Natural killer cell (primary cell): ENCODE measurements at places on chromosomes 4 and X. TPM values are rescaled to one million over a fixed set of nuclear protein-coding genes. Genes with fewer than 3 reads are reported as not detected.

DNA sequence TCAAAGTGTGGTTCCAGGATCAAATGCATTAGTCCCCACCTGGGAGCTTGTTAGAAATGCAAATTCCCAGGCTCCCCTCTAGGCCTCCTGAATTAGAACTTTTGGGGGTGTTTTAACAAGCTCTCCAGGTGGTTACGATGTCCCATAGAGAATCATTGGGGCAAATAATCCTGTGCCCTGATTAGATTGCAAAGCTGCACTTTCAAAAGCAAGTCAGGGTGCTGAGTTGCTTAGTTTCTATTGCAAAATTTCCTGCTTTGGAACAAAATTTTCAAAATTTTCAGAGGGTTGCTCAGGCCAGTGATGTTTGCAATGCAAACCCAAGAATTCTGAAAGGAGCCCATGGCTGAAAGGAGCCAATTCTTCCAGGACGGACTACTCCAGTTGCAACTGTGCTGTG, 71.0 kb downstream of the MGST2 start:
- H3K36me3 ChIP-seq, result no peaks in the 10 kb centered on the region
- DNase-seq, result no peak
- H3K4me3 ChIP-seq, result no peak overlapping the region
- H3K4me1 ChIP-seq, result peaks cover 14% of the 10 kb centered on the region

The ZNF732 gene
- total RNA-seq, result not detected

DNA sequence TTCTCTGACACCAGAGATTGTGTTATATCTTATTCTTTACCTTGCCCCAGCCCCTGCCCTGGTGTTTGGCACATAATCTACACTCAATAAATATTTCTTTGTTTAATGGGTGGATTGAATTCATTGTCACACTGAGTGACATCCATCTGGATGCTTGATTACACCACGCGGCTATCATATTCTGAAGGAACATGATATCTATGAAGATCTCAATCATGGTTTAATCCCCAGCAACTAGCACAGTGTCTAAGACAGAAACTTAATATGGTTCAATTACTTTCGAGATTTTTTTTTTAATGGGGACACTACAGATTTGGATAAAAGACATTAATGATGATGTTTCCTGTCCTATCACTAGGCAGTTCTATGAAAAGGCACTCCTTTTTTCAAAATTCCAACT, 246.3 kb downstream of the PALLD start:
- no peak overlapping the region for H3K4me3 ChIP-seq
- no peaks in the 10 kb centered on the region for H3K4me1 ChIP-seq
- no peak for DNase-seq

- H3K27ac ChIP-seq, result no peak overlapping the region
- H3K4me3 ChIP-seq, result no peak overlapping the region
- DNase-seq, result no peak
- H3K36me3 ChIP-seq, result no peaks in the 10 kb centered on the region
- no peaks in the 10 kb centered on the region for H3K4me1 ChIP-seq
- H3K27me3 ChIP-seq, result no peaks in the 10 kb centered on the region
These were observed 2594.8 kb downstream of the ARAP2 start for GRCh38 chr4:33649471-33649870.

DNA sequence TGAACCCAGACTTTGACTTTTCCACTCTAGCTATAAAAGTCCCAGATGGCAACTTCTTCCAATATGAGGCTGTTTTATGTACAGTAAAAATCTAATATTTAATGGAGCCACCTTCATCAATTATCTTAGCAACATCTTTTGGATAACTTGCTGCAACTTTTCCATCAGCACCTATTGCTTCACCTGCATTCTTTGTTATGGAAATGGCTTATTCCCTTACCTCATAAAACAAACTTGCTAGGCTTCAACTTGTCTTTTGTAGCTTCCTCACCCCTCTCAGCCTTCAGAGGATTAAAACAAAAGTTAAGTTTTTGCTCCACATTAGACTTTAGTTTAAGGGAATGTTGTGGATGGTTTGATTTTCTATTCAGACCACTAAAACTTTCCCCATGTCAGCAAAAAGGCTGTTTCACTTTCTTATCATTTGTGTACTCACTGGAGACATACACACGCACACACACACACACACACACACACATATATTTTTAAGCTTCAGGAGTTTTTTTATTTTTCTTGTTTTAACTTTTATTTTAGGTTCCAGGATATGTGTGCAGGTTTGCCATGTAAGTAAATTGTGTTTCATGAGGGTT, 1296.1 kb upstream of the PABPC4L start:
- no peaks in the 10 kb centered on the region for H3K4me1 ChIP-seq
- H3K27me3 ChIP-seq, result no peaks in the 10 kb centered on the region
- H3K27ac ChIP-seq, result no peak overlapping the region
- no peak overlapping the region for H3K4me3 ChIP-seq
- DNase-seq, result no peak
